SJCRH30 (cell line): ENCODE measurements at places on chromosomes 3 and 15.

DNA sequence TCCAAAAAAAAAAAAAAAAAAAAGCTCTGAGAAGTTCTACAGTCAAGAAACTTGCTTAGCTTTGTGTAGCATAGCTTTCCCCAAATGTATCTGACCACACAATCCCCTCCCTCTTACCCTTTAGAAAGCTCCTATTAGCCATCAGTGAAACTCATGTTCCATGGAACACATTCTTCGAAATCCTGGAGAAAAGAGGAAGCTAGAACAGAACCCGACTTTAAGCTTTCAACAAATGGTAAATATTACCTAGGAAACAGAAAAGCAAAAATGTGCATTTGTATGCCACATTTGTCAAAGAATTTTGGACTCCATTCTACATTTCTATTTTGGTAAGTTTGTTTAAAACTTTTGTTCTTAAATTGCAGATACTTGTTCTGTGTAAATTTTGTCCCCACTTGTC lies 17.4 kb upstream of the CRTC3 start:
- H3K36me3 ChIP-seq, result no peaks in the 10 kb centered on the region
- no peak overlapping the region for H3K27ac ChIP-seq
- no peaks in the 10 kb centered on the region for H3K4me1 ChIP-seq
- DNase-seq, result no peak
- H3K4me3 ChIP-seq, result no peak overlapping the region

GRCh38 chr3:10753964-10754363 lies 62.1 kb upstream of the SLC6A11 start:
- DNase-seq, result peak; percentile 68
- H3K27ac ChIP-seq, result no peak overlapping the region
- no peaks in the 10 kb centered on the region for H3K27me3 ChIP-seq

DNA sequence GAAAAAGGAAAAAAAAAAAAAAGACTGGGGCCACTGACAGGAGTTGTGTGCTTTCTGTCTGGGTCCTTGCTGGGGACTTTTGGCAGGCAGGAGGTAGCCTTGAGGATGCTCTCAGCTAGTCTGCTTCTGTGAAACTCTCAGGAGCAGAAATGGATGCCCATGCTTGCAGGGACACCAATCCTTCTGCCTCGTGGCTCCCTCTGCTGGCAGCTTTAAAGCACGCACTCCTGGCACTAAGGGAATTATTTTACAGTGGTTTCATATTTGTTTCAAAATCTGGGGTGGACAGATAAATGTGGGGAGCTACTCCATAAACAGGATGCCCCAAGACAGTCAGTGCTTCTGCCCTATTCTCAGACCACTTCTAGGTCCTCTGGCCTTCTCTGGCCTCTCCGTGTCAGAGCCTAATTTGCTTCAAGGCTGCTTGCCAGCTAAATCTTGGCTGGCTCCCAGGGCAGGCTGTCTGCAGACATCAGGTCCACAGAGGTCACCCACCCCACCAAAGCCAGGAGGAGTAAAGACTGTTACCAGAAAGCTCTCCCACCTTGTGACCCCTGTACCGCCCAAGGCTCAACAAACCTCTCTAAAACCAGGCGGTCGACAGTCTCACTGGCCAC lies 17.1 kb downstream of the TRAIP start:
- H3K36me3 ChIP-seq, result no peaks in the 10 kb centered on the region
- H3K27ac ChIP-seq, result no peak overlapping the region
- no peaks in the 10 kb centered on the region for H3K4me1 ChIP-seq
- peak; percentile 64 for DNase-seq
- H3K4me3 ChIP-seq, result no peak overlapping the region

GRCh38 chr3:89867286-89867685 lies 759.9 kb downstream of the EPHA3 start:
- H3K27ac ChIP-seq, result no peak overlapping the region
- H3K27me3 ChIP-seq, result no peaks in the 10 kb centered on the region

GRCh38 chr3:166934879-166935278 lies 445.2 kb downstream of the ZBBX start:
- no peaks in the 10 kb centered on the region for H3K4me1 ChIP-seq
- no peaks in the 10 kb centered on the region for H3K36me3 ChIP-seq
- no peak overlapping the region for H3K27ac ChIP-seq
- H3K4me3 ChIP-seq, result no peak overlapping the region
- no peak for DNase-seq

DNA sequence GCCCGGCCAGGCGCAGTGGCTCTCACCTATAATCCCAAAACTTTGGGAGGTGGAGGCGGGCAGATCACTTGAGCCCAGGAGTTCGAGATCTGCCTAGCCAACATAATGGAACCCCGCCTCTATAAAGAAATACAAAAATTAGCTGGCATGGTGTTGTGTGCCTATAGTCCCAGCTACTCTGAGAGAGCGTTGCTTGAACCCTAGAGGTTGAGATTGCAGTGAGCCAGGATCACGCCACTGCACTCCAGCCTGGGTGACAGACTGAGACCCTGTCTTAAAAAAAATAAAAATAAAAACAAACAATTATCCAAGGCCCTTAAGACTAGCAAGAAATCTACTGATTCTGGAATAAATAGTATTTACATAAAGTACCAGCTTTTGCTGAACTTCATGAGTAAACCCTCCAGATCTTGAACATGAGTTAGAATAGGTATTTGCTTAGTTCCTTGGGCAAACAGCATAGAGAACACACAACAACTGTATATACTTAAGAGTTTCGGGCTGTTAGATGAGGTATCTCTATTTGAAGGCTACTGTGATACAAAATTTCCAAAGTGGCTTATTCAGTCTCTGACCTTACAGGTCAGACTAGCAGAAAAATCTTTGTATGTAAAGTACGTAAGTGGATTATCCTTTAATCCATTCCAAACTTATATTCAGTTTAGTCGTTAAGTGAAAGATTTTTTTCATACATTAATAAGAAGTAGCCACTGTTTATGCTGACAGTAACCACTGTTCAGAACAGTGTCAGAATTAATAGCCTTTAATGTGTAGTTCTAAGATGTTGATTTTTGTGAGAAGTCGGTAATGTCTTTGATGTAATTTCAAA lies 171.1 kb upstream of the CGNL1 start:
- H3K36me3 ChIP-seq, result 0 out of 2 replicates have a peak, but pooled peaks cover 3% of the 10 kb centered on the region
- H3K27ac ChIP-seq, result no peak overlapping the region
- no peak for DNase-seq

DNA sequence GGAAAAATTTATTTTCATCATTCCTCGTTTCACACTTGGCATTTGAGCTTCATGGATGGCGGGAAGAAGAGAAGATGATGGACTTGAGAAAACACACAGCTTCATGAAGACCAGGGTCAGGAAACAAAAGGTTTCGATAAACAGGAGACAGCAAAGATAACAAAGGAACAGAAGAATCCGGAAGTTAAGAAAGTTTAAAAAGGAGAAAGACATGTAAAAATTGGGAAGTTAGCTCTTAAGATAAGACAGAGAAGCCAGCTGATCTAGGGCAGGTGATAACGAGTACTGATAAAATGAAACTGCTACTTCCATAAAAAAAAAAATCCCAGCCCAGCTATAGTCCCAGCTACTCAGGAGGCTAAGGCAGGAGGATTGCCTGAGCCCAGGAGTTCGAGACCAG lies 23.9 kb downstream of the IL5RA start:
- H3K4me1 ChIP-seq, result no peaks in the 10 kb centered on the region
- H3K27me3 ChIP-seq, result no peaks in the 10 kb centered on the region
- DNase-seq, result no peak
- no peak overlapping the region for H3K27ac ChIP-seq
- H3K36me3 ChIP-seq, result no peaks in the 10 kb centered on the region

GRCh38 chr3:60674870-60675269 lies 576.4 kb downstream of the FHIT start:
- no peaks in the 10 kb centered on the region for H3K4me1 ChIP-seq
- no peak for DNase-seq
- H3K36me3 ChIP-seq, result no peaks in the 10 kb centered on the region
- no peaks in the 10 kb centered on the region for H3K27me3 ChIP-seq
- H3K4me3 ChIP-seq, result no peak overlapping the region

DNA sequence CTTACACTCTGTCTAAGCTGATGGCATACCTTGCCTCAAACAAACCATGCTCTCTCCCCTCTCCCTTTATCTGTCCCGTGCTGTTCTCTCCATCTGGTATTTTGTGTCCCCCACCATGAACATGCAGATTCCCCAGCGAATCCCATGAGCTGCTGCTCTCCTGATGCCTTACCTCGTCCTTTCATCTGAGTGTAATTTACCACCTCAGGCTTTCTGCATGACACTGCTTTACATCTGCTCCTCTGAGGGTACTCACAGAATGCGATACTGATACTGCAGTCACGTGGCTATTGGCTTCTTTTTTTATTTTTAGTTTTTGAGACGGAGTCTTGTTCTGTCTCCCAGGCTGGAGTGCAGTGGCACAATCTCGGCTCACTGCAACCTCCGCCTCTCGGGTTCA lies 341.7 kb downstream of the PTPRG start:
- no peak overlapping the region for H3K4me3 ChIP-seq
- peak overlapping the region; percentile 74 for H3K27ac ChIP-seq
- peaks cover 34% of the 10 kb centered on the region for H3K4me1 ChIP-seq
- no peaks in the 10 kb centered on the region for H3K27me3 ChIP-seq
- no peaks in the 10 kb centered on the region for H3K36me3 ChIP-seq

DNA sequence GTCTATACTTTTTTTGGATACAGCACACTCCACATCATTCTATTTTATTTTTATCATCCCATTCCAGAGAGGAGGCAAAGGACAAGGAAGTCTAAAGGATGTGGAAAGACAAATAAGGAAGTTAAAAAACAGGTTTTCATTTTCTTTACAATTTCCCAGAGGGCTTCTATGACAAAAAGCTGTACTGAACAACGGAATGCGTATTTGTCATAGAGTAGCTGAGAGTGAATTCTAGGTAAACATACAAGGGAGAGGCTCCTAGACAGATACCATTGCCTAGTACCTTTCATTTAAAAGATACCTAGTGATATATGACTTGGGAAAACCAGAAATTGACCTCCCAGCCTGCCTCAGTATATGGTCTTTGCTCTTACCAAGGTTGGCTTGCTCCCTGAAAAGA lies 341.7 kb downstream of the FHIT start:
- H3K27me3 ChIP-seq, result no peaks in the 10 kb centered on the region
- no peak overlapping the region for H3K27ac ChIP-seq
- H3K36me3 ChIP-seq, result no peaks in the 10 kb centered on the region
- no peak overlapping the region for H3K4me3 ChIP-seq

GRCh38 chr3:159447841-159448240 lies 540.8 kb upstream of the IL12A start:
- H3K4me1 ChIP-seq, result no peaks in the 10 kb centered on the region
- no peak overlapping the region for H3K4me3 ChIP-seq
- H3K27ac ChIP-seq, result no peak overlapping the region
- no peaks in the 10 kb centered on the region for H3K27me3 ChIP-seq

DNA sequence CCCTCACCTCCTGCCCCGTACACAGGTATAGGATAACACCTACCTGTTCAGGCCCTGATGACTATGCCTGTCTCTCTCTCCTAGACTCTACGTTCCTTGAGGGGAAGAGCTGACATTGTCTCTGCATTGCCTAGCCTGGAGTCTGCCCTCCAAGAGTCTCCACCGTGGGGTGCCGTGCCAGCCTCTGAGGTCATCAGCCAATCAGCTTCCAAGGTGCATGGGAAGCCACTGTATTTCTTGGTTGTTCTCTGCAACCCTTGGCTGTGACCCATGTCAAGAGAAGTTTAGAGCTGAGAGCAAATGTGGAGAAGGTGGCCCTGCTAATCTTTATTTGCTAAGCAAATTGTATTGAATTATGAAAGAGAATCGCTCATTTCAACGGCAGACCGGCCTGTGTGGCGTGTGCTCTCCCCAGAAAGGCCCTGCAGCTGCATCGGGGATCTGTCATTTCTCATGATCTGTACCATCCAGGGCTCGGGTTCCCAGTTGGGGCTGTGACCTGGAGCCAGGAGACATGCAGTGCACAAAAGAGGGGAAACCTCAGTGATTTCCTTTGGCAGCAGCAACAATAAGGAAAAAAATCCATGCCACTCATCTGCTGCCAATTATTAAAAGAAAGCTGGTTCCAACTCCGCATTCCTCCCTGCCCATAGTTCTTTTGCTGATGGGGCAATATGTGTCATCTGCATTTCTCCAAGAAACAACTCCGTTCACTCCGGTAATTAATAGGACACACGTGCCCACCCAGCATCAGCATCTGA lies 182.2 kb downstream of the MEGF11 start:
- no peak for DNase-seq
- no peak overlapping the region for H3K4me3 ChIP-seq
- H3K27me3 ChIP-seq, result no peaks in the 10 kb centered on the region
- no peaks in the 10 kb centered on the region for H3K36me3 ChIP-seq
- H3K27ac ChIP-seq, result no peak overlapping the region

- H3K27me3 ChIP-seq, result no peaks in the 10 kb centered on the region
- H3K4me1 ChIP-seq, result no peaks in the 10 kb centered on the region
- no peak for DNase-seq
Measured at GRCh38 chr3:116749388-116749787, 39.8 kb downstream of the TUSC7 start.

GRCh38 chr15:99452010-99452409 lies 113.8 kb upstream of the MEF2A start:
- no peak for DNase-seq
- no peaks in the 10 kb centered on the region for H3K36me3 ChIP-seq
- no peak overlapping the region for H3K27ac ChIP-seq
- H3K4me3 ChIP-seq, result no peak overlapping the region
- H3K4me1 ChIP-seq, result peaks cover 27% of the 10 kb centered on the region

DNA sequence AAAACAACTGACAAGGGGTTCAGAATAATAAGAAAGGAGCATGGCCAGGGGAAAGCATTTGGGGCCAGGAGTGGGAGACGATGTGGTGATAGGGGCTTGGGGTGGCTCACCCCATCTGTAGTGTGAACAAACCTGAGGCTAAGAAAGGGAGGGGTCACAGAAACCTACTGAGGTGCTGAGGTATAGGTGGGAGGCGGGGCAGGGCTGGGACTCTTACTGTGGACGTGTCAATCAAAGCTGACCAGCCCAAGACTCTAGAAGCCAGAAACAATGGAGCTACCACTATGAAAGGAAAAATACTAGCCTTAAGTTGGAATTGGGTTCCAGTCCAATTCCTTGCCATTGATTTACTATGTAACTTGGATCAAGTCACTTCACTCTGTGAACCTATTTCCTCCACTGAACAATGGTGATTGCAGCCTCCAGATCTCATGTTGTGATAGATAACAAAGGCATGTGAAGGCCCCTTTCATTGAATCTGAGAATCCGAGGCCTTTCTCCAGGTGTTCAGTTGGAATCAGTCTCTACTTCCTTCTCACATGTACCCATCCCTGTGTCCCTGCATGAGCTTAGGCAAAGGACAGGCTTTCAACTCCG lies 260.9 kb upstream of the HES1 start:
- no peak overlapping the region for H3K4me3 ChIP-seq
- H3K27me3 ChIP-seq, result no peaks in the 10 kb centered on the region
- no peaks in the 10 kb centered on the region for H3K36me3 ChIP-seq
- H3K27ac ChIP-seq, result no peak overlapping the region

DNA sequence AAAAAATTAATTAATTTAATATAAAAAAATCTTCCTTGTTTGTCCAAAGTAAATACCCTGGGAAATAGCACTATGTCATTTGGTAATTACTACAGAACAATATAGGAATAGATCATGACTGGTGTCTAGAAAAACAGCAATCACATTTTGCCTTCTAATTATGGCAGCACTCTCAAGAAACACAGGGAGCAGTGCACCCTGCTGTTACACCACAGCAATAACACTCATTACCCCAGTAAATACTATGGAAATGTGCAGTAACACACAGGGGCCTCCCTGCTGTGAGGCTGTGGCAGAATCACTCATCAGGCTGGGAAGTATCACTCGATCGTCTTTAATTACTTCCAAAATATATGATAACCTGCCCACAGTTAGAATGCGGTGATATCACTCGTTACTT lies 646.0 kb downstream of the TUSC7 start:
- DNase-seq, result peak; percentile 14
- no peaks in the 10 kb centered on the region; the same call in 1 of the 2 replicates for H3K27me3 ChIP-seq
- H3K4me3 ChIP-seq, result no peak overlapping the region
- no peak overlapping the region for H3K27ac ChIP-seq
- no peaks in the 10 kb centered on the region for H3K36me3 ChIP-seq
